ENCODE measurements at places on chromosomes 16 and 17.
A peak's percentile ranks its signal among the peaks of the same experiment; 100 is the strongest.

- no peak for DNase-seq
These were observed 76.8 kb downstream of the TUBD1 start for GRCh38 chr17:59815965-59816364.

- DNase-seq = no peak
These were observed 14.4 kb downstream of the ZNF232 start for GRCh38 chr17:5097101-5097834.

GRCh38 chr17:48162306-48162934 lies 54.9 kb downstream of the SNX11 start:
- DNase-seq = no peak

- no peak for DNase-seq
These were observed 20.9 kb downstream of the NACA2 start for GRCh38 chr17:61570118-61570517.

DNA sequence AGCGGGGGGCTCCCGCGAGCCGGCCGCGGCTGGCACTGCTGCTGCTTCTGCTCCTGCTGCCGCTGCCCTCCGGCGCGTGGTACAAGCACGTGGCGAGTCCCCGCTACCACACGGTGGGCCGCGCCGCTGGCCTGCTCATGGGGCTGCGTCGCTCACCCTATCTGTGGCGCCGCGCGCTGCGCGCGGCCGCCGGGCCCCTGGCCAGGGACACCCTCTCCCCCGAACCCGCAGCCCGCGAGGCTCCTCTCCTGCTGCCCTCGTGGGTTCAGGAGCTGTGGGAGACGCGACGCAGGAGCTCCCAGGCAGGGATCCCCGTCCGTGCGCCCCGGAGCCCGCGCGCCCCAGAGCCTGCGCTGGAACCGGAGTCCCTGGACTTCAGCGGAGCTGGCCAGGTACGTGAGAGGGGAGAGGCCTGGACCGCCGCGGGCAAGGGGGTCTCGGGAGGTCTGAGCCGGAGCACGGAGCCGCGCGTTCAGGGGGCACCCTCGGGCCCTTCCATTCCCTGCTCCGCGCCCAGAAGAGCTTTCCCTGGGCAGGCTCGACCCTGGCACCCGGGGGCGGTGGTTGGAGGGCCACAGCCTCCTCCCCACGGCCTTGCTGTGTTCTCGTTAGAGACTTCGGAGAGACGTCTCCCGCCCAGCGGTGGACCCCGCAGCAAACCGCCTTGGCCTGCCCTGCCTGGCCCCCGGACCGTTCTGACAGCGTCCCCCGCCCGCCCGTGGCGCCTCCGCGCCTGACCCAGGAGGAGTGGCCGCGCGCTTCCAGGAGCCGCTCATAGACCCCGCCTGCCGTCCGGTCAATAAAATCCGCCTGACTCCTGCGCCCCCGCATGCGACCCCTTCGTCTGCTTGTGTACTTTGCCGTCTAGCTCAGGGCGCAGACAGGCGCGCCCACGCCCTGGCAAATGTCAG lies 591 bp downstream of the NPW start:
- DNase-seq = no peak

- peak; percentile 52 for DNase-seq
These were observed 31.1 kb upstream of the JPH3 start for GRCh38 chr16:87570938-87571867.

DNA sequence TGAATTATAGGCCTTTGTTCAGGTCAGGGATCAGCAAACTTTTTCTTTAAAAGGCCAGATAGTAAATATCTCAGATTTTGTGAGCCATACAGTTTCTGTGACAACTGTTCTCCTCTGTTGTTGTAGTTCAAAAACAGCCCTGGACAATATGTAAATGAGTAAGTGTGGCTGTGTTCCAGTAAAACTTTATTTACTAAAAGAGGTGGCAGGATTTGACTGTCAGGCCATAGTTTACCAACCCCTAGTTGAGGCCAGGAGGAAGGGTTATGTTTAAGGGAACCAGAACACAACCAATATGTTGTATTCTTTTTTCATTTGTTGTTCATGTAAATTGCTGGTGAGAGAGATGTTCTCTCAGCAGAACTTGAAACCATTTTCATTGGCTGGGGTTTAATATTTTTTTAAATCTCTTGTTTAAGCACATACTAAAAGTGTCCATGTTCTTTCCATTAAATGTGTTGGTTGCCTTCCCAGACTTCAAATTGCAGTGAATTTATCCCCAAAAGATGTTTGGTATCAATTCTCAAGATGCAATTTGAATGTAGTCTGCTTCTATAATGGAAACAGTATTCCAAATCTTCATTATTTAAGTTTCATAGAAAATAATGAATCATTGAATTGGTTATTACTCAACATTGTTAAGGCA lies 260.3 kb downstream of the FTO start:
- DNase-seq = no peak

- DNase-seq = no peak
These were observed at the start of gene C17orf107 for GRCh38 chr17:4899341-4900230. Gene C17orf107 (plus strand): TSS chr17:4899536. CDS start chr17:4899763, 227 bp downstream.

- no peak for DNase-seq
These were observed 5.8 kb upstream of the CBX4 start for GRCh38 chr17:79844869-79845600.

GRCh38 chr16:12356632-12357340 lies 380.3 kb downstream of the SNX29 start:
- peak; percentile 74 for DNase-seq

DNA sequence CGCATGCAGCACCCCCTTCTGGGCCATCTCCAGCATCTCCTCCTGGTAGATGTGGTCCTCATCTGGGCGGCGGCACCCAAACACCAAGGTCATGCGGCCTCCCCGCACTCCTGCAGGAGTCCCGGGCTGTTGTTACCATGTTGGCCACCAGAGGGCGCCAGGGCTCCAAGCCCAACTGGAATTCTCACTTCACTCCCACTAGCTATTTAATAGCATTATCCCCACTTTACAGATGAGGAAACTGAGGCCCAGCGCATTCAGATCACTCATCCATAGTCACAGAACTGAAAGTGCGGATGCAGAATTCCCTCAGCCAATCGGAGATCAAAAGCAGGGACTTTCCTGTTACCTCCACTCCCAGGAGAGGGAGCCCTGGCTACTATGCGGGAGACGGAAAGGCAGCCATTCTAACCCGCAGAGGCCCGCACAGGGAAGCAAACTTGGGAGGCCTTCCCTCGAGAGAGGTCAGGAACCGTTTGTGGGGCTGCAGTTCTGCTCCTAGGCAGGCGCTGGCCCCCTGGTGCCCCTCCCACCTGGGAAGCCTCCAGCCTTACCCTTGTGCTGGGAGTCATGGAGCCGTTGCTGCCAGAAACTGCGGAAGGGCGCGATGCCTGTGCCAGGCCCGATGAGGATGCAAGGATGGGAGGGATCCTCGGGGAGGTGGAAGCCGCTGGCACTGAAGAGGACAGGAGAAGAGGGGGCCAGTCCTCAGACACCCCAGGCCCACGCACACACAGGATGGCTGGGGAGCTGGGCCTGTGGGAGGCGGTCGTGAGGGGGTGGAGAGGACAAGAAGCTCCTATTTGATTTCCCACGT lies 40.1 kb downstream of the NOS2 start:
- DNase-seq = peak; percentile 6

GRCh38 chr17:57465610-57466009 lies 209.3 kb downstream of the MSI2 start:
- no peak for DNase-seq
